ENCODE measurements at places on chromosomes 3 and 15.

DNA sequence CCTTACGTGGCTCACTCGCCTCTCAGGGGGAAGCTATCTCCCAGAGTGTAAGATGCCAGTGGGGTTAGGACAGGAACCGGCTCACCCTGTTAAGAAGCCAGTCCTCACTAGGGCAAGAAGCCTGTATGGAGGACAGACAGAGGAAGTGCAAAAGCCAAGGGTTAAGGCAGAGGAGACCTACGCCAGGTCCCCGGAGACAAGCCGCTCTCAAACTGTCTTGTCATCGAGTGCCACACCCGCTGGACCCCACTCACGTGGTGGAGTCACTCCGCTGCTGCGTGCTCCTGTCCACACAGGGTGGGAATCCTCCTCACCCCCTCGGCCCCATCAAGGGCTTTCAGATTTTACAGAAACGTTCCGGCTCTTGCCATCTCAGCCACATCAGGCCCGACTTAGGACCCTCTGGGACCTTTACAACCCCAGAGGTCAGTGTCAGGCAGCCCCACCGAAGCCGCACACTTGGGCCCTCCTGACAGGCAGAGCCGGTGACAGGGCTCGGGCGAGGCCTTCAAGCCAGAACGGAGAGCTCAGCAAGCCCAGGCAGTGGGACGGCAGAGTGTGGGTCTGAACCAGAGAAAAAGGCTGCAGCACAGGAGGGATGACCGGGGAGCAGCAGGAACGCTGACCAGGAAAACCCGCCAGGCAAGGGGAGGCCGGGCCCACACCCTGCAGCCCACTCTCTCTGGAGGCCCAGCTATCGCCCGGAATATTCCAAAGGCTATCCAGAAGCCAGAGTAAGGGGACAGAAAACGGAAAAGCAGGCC lies 61.7 kb downstream of the XXYLT1 start:
- no peak for DNase-seq

GRCh38 chr3:152266221-152266995 lies 2.3 kb upstream of the MBNL1 start:
- DNase-seq = no peak

DNA sequence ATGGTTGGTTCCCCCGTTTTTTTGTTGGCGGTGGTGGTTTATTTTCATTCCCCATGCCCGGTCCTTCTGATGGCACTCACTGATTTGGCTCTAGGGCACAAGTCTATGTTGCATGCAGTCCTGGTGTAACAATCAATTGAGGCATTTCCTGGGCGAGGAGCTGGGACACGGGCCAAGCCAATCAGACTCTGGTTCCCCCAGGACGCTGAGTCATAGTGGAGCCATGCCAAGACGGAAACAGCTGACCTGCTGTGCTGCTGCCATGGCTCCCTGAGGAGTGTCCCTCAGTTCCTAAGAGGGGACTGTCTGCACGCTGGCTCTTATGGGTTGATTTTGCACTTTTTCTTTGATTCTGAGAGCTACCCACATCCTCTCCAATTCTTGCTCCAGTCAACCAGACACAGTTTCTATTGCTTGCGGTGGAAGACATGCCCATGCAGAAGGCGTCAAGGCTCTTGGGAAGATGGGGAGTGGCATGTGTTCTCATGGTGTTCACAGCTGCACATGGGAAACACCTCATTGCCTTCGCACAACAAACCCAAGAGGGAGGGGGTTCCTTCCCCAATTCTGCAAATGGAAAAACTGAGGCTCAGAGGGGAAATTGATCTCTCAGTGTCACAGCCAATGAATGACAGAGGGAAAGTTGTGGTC lies 28.3 kb upstream of the ALDH1L1 start:
- DNase-seq = no peak

GRCh38 chr3:58659051-58659675 lies 7.4 kb downstream of the FAM3D start:
- DNase-seq = no peak

DNA sequence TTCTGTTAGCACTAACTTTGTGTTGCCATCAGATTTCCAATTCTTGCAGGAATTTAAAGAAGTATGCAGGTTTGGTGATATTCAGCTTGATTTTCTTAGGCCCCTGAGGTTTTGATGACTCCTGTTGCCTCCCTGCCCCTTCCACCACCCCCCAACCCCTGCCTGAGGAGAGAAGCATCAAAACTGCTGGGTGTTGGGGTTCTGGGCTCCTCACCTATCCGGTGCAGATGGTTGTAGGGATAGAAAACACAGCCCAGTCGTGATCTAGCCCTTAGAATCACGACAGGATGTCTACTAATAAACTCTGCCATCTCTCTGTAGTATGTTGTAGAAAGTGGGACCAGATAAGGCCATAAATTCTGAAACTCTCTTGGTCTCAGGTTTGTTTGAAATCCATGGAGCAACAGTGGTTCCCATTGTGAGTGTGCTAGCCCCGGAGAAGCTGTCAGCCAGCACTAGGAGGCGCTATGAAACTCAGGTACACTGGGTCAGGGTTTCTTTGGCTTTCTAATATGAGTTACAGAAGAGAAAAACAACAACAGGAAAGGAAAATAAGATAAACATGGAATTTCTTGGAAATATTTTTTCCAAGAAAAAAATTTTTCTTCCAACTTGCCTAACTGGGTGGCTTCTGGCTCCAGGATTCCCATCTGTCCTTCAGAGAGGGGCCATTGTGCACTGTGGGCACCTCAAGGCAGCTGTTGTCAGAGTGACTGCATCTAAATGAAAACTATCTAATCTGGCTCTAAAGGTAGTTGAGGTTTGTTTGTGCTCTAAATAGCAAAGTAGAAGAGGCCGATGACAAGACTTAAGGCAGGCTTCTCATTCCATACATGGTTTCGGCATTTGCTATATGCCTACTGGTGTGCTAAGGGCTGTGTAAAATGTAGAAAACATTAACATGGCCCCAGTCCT lies 8.7 kb downstream of the SRP14 start:
- DNase-seq = peak; percentile 35

DNA sequence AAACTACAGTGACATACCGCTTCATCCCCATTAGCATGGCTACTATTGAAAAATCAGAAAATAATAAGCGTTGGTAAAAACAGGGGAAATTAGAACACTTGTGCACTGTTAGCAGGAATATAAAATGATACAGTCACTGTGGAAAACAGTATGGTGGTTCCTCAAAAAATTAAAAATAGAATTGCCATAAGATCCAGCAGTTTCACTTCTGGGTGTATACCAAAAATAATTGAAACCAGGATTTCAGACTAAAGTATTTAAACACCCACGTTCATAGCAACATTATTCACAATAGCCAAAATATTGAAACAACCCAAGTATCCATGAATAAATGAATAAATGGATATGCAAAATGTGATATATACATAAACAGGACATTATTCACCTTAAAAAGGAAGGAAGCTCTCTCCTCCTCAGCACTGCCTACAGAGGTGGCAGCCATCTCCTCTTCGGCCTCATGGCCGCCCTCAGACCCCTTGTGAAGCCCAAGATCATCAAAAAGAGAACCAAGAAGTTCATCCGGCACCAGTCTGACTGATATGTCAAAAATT lies 34.1 kb downstream of the NGLY1 start:
- DNase-seq = no peak

GRCh38 chr15:70198441-70199123 lies 100.9 kb upstream of the TLE3 start:
- DNase-seq = no peak

GRCh38 chr3:111924283-111924682 lies 54.5 kb upstream of the ABHD10 start:
- DNase-seq = no peak

DNA sequence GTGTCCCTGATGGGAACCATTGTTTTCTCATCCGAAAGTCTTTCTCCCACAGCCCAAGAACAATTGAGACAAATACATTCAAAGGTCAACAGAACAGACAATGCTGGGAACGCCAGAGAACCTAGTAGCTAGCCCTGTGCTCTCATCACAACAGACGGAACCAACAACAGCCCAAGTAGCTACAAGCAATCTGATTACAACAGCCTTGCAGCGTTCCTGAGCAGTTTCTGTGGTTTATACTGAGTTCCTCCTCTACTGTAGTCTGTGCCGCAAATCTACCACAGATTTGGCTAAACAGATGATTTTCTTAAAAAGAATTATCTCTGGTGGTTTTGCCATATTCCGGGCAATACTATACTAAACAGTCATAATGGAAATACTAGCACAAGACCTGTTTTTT lies 435.6 kb downstream of the MECOM start:
- DNase-seq = no peak

GRCh38 chr15:60471314-60471713 lies 7.6 kb downstream of the ICE2 start:
- DNase-seq = no peak

DNA sequence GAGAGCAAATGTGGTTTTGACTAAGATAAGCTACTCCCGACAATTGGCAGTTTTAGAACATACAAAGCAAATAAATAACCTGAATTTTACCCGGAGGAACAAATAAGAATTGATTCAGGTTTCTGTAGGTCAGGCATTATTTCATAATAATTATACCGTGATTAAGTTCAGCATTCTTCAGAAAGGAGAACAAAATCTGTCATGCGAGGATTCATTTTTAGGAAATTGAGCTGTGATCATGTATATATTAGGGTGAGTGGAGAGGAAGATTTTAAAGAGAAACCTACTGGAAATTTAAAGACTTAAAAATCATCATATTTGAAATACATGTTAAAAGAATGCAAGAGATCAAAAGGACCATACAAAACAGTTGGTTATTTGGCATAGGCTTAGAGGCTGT lies 20.5 kb downstream of the ZNF609 start:
- no peak for DNase-seq

- no peak for DNase-seq
These were observed 337.2 kb downstream of the ZBTB20 start for GRCh38 chr3:114809668-114810413.

GRCh38 chr3:81823882-81824395 lies 62.5 kb upstream of the GBE1 start:
- no peak for DNase-seq

DNA sequence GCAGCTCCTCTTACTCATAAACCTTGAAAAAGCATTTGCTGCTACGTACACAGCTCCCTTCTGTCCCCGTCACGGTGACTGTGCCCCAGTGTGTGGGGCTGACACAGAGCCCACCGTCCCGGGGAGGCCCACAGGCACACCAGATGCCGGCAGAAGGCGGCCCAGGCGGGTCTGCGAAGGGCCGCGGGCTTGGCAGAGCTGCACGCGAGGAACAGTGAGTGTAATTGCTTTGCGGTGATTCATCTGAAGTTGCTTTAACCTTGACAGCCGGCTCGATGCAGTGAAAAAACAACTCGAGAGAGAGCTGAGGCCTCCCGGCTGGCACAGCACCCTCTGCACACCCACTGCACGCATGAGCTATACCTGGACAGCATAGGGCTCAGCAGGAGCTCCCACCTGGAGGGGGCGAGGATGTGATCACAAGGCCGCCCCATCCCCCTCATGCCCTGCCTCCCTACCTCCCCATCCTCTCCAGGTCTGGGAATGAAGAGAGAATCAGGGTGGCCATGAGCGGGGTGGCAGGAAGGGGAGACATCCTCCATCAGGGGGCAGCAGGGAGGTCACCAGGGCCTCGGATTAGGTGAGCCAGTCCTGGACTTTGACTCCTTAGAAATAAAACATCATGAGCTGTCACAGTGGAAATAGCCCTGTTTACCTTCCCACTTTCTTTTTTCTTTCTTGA lies 172.7 kb downstream of the MEGF11 start:
- DNase-seq = no peak

DNA sequence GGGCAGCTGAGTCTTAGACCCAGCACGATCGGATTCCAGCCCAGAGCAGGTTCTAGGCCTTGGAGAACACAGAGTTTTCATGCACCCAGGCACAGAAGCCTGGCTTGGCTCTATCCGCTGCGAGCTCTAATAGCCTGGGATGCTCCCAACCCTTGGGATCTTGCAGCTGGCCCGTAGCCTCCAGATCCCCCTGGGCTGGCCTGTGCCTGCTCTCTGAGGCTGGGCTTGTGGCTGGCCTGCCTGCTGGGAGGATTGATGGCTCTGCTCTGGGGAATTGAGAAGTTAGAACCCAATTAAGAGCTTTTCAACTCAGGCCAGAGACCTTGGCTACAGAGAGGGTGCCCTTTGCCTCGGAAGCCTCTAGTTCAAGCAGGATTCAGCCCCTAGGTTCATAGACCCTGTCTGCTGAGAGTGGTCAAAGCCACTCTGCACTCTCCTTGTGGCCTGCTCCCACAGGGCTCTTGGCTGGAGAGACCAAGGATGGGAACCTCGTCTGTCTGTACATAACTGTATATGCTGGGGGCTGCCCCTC lies 64.4 kb downstream of the MAGEF1 start:
- no peak for DNase-seq

- no peak for DNase-seq
These were observed 17.9 kb downstream of the DZIP1L start for GRCh38 chr3:138097192-138098172.

DNA sequence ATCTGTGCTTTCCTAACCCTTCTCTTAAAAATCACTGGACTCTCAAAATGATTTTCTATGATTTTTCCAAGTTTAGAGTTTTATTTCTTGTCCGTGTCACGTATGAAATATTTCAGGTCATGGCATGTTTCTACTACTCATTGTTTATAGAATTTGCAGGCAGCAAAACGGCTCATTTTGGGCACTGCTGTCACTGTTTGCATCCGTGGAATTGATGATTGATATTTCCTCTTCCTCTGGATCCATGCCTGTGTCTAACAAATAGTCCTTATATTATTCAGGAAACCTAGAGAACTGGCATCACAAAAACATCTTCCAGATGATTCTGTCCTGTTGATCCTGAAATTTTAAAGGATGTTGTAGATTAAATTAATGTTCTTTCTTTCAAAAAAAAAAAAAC lies 47.6 kb downstream of the LARS2 start:
- DNase-seq = no peak

- DNase-seq = no peak
These were observed 52.5 kb downstream of the ATP10A start for GRCh38 chr15:25810631-25811091.

DNA sequence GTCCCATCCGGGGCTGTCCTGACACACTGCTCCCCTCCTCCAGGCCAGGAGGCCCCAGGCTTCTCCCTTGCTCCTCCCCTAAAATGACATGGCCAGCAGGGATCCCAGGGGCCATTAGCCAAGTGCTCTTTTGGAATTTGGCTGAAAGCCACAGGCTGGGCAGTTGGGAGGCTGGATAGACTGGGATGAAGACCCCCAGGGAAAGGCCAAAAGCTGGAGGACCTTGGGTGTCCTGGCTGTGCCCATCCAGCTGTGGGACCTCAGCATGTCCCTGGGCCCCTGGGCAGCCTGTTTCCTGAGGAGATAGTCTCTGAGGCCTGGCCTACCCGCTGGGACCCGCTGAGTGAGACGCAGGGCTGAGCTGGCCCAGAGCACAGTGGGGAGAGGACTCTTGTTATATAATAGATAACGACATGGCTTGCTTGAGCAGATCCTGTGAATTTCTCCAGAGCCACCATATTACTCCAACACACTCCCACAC lies 5.7 kb upstream of the PDE8A start:
- no peak for DNase-seq
